Inflammatory macrophage (primary cell): ENCODE measurements at places on chromosomes 16 and 17.

DNA sequence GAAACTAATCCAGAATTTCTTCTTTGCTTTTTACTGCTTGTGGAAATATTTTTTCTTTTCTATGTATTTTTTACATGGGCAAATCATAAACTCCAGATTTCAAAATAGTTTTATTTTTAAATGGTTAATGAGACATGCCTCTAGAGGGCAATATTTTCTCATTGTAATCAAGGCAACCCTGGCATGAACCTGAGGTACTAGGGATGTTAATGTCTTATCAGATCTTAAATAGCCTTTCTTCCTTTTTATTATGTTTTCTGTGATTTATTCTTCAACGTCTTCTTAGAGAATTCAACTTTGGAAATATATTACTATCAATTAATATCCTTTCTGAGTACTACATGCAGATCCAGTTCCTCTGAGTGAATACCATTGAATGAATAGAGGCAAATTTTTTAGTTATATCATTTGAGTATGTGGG lies 324.7 kb downstream of the BCAS3 start:
- peak; percentile 20 for DNase-seq

- DNase-seq: no peak
Measured at GRCh38 chr16:842061-842476, 41.5 kb upstream of the GNG13 start.

- no peak for DNase-seq
Measured at GRCh38 chr16:89893642-89894548, 20.5 kb downstream of the TCF25 start.

DNA sequence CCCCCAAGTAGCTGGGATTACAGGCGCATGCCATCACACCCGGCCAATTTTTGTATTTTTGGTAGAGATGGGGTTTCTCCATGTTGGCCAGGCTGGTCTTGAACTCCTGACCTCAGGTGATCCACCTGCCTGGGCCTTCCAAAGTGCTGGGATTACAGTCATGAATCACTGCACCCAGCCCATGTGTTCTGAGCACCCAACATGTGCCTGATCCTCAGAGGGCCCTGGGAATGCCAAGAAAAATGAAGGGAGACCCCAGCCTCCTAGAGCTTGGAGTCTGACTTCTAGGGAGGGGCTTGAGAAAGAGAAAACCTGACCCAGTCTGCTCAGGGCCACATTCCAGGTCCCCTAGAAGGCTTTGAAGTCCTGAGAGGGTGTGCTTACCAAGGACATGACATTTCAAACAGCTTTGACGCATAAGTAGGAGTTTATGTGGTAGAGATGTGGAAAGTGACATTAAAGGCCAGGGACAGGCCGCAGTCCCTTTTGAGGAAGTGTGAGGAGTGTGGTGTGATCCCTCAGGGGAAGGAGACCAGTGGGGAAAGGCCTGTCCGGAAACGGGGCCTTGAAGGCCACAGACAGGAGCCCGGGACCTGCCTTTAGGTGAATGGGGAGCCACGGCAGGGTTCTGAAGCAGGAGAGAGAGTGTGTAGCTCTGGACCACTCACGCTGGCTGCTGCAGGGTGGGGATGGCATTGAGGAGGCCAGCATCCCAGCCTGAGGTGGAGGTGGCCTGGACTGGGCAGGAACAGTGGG lies 1.1 kb upstream of the CCL22 start:
- DNase-seq: peak; percentile 80

- DNase-seq: no peak
Measured at GRCh38 chr17:44384823-44385286, 4.6 kb downstream of the ITGA2B start.

- no peak for DNase-seq
Measured at GRCh38 chr16:86383488-86384262, 126.7 kb upstream of the FOXF1 start.

- no peak for DNase-seq
Measured at GRCh38 chr17:51627779-51628178, 367.4 kb downstream of the UTP18 start.

GRCh38 chr16:67169011-67169451 lies 1.3 kb upstream of the NOL3 start:
- no peak for DNase-seq

- DNase-seq: no peak
Measured at GRCh38 chr16:71387045-71387871, 28.7 kb downstream of the CALB2 start.

GRCh38 chr17:6476810-6477179 lies 32.5 kb downstream of the PIMREG start:
- no peak for DNase-seq

DNA sequence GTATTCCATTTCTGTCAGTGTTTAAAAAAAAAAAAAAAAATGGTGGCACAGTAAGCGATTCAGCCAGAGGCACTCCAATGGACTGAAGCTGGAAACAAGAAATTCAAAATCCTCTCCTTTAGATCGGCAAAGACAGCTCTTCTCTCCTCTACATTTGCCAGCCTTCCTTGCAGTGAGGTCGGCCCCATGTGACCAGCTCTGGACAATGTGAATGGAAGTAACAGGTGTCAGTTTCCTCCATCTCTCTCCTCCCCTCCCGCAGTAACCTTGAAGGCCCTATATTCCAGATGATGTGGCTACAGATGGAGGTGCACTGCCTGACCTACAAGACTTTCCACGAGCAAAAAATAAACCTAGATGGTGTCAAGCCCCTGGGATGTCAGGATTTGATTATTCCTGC lies 15.0 kb downstream of the CUEDC1 start:
- no peak for DNase-seq

GRCh38 chr17:50203086-50203485 lies 1.7 kb upstream of the COL1A1 start:
- no peak for DNase-seq

DNA sequence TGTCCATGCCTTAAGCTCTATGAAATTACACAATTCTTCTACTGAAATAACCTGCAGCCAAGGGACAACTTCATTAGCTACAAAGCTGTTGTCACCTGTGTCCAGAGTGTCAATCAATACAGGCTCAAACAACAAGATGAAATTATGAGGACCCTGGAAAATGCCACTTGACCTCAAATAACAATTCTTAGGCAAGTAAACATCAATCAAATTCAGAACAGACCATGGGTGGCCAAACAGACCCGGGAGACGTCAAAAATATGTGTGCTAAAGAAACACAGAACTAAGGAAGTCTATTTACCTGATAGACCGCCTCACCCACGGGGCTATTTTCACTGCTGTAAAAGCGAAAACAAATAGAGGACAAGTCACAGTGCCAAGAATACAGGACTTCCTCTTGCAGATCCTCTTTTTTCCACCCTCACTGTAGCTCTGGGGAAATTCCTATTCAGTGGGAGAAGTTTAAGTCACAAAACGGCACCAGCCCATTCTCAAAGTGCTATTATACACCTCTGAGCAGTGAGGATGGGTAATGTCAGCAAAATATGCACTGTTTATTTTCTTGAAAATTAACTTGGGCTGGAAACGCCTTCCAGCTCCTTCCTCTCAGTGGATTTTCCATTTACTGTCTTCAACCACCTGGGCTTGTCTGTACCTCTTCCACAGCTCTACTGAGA lies 2.7 kb downstream of the LITAF start:
- peak; percentile 58 for DNase-seq

DNA sequence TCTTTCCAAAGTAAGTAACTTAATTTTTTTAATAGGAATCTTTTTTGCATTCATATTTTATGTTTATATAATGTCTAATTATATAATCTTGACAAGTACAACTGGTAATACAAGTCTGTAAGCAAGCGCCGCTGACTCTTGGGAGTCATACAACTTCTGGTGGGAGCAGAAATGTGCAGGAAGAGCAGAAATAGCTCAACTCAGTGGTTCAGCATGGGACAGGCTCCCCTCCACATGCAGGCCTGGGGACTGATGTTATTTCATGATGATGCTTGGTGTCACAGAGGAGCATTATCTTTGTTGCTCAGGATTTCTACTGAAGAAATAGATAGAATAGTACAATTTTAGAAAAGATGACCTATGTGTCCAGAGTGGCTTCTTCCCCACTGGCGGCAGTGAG lies 10.7 kb downstream of the UQCRC2 start:
- no peak for DNase-seq

- DNase-seq: no peak
Measured at GRCh38 chr17:58344791-58345157, 7.2 kb downstream of the SUPT4H1 start.

DNA sequence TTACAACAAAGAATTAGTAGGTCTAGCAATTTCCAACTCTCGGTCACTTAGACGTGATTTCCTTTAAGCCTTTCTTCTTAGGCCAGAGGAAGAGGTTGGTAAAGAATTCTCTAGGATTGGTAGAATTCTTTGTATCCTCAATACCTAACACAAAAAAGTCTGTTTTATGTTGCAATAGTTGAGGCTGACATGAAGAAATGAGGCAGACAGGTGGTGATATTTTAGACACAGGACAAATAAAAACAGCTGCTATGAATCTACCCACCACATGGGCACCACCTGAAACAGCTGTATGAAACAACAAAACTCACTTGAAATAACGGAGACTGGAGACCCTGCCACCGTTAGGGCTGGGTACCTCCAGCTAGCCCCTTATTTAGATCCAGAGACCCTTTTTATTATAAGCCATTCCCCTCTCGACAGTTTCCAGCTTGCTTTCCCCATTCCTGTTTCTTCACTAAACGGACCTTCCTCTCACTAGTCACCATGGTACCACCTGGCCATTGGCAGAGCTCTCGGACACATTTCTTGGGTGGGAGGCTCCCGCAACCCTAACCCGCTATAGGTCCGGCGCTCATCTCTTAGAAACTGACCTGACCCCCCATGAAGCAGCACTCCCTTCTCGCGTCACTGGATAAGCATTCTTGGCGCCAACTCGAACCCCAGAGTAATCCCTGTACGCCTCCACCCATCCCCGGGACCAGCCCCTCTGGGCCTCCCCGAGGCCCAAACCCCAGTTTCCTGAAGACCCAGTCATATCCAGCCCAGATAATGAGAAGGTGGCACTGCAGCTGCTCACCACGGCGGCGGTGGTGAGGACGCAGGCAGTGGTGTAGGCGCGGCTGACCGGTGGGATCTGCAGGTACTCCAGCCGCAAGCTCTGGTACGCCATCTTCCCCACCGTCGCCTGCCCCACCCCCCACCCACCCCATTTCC lies at the start of gene DERL2:
Gene DERL2, minus strand, starts transcription at position 909 of the 936 bp plus-strand sequence. Its CDS starts 17 bp downstream, at position 892.
- DNase-seq: peak; percentile 3

DNA sequence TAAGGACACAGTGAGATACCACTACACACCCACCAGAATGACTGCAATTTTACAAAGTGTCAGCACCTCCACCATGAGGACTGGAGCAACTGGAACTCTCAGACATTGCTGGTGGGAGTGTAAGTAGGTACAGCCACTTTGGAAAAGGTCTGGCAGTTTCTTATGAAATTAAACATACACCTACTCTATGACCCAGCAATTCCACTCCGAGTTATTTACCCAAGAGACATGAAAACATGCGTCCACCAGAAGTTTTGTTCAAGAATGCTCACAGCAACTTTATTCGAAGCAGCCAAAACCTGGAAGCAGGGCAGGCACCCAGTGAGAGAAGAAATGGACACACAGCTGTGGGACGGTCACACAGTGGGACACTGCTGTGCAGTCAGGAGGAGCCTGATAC lies 384.0 kb downstream of the SOX9 start:
- no peak for DNase-seq

GRCh38 chr17:49959183-49959935 lies 9.6 kb upstream of the DLX4 start:
- peak; percentile 17 for DNase-seq

DNA sequence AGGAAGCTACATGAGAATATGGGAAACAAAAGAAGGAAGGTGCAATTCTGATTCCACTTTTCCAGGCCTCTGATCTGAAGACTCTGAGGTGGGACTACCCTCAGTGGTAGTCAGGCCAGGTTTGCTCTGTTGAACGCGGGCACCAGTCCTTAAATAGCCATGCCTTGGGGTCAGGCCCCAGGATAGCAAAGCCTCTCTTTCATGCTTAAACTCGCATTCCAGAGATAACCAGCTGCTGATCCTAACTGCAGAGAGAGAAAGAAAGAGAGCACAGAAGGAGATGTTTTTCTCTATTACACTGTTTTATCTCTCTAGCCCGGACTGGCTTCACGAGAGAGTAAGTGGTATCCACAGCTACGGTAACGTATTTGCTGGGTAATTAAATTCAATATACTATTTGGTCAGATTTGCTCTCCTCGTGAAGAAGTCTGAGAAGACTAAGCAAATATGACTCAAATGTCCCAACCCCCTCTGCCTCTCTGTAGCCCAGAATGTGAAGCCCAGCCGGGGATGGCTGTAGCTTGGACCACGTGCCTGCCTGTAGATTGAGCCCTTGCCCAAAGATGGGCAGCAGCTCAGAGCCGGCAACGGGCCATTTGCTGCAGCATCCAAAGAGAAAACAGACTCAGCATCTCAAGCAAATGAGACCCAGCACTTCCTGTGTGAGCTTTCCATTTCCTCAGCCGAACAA lies 122.2 kb downstream of the SMG6 start:
- no peak for DNase-seq

GRCh38 chr16:80084614-80085013 lies 456.2 kb upstream of the DYNLRB2 start:
- DNase-seq: peak; percentile 10

DNA sequence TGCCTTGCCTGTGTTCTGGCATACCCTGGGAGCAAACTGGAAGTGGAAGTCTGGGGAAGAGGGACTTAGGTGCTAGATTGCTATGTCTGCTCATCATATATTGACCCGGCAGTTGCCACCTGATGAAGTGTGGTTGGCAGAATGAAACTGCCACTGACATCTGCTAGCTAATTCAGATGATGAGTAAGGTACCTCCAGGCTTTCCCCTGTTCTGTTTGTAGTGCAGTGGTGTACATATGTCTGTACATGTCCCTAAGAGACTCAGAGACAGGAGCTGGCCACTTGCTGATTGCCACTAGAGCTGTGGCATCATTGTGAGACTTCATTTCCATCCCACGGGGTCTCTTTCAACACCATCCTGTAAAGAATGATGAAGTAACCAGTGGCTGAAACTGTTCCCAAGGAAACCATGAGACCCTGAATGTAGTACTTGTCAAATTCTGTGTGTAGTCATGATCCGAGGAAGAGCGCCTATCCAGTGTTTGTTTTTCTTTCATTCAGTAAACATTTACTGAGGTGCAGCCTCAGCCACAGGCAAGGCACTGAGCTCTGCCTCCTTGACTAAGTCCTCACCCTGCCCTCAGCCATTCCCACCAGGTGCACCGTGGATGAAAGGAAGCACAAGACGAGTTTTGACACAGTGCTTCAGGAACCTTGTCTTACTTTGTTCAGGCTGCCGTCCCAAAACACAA lies 13.2 kb downstream of the CLUAP1 start:
- DNase-seq: no peak

GRCh38 chr17:5915337-5915736 lies 154.8 kb upstream of the WSCD1 start:
- no peak for DNase-seq
